Activated CD4-positive, alpha-beta T cell treated with anti-CD3 and anti-CD28 coated beads for 36 hours (primary cell): ENCODE measurements at places on chromosomes 2 and 18.

- H3K4me3 ChIP-seq = no peak overlapping the region
- no peak for DNase-seq
- H3K27me3 ChIP-seq = no peaks in the 10 kb centered on the region
- no peak overlapping the region for H3K27ac ChIP-seq
- no peaks in the 10 kb centered on the region for H3K4me1 ChIP-seq
These were observed 8.2 kb upstream of the SPOPL start for GRCh38 chr2:138493334-138493733.

DNA sequence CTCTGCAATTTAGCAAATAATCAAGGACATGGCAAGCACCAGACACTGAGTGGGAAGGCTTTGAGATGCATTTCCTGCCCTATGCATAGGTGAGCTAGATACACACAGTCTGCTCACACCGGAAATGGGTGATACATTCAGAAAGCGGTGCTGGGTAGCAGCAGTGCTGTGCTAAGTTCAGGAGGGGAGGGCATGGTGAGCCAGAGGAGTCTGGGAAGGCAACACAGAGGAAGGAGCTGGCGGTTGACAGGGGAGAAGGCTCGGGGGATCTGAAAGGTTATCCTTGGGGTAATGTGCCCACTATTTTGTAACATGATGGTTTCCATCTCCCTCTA, 57.4 kb upstream of the EPAS1 start:
- DNase-seq = peak; percentile 86
- peaks cover 41% of the 10 kb centered on the region for H3K4me1 ChIP-seq
- H3K27ac ChIP-seq = peak overlapping the region; percentile 92
- no peaks in the 10 kb centered on the region for H3K27me3 ChIP-seq

- no peaks in the 10 kb centered on the region for H3K36me3 ChIP-seq
- H3K27me3 ChIP-seq = no peaks in the 10 kb centered on the region
- H3K4me1 ChIP-seq = peaks cover 3% of the 10 kb centered on the region
- H3K27ac ChIP-seq = no peak overlapping the region
These were observed 276.5 kb upstream of the MGAT5 start for GRCh38 chr2:133977405-133977804.

DNA sequence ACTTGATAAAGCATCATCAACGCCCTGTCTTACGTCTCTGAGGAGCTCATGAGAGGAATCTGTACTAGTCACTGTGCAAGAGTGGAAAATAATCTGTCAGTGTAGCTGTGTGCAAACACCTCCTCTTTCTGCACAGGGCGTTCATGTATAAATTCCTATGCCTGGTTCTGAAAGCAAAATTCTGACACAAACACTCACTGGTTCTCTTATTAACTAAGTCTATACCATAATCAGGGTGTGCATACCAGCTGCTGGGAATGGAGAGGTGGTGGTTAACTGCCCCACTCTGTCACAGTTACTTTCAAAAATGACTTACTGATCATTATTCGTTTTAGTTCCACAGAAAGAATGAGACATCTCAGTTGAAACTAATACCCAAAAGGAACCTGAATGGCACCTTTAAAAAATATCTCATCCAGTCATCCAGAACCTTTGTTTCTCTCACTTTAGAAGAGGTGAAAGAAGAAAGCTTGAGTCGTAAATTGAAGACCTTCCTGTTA, 35.7 kb downstream of the STK39 start:
- peaks cover 73% of the 10 kb centered on the region for H3K4me1 ChIP-seq
- DNase-seq = peak; percentile 80
- peak overlapping the region; percentile 56 for H3K4me3 ChIP-seq
- no peaks in the 10 kb centered on the region for H3K27me3 ChIP-seq

GRCh38 chr2:233338812-233339368, 15.4 kb upstream of the DGKD start:
- no peak overlapping the region for H3K27ac ChIP-seq
- no peaks in the 10 kb centered on the region for H3K36me3 ChIP-seq
- no peak for DNase-seq
- H3K4me1 ChIP-seq = peaks cover 15% of the 10 kb centered on the region
- no peak overlapping the region for H3K4me3 ChIP-seq

DNA sequence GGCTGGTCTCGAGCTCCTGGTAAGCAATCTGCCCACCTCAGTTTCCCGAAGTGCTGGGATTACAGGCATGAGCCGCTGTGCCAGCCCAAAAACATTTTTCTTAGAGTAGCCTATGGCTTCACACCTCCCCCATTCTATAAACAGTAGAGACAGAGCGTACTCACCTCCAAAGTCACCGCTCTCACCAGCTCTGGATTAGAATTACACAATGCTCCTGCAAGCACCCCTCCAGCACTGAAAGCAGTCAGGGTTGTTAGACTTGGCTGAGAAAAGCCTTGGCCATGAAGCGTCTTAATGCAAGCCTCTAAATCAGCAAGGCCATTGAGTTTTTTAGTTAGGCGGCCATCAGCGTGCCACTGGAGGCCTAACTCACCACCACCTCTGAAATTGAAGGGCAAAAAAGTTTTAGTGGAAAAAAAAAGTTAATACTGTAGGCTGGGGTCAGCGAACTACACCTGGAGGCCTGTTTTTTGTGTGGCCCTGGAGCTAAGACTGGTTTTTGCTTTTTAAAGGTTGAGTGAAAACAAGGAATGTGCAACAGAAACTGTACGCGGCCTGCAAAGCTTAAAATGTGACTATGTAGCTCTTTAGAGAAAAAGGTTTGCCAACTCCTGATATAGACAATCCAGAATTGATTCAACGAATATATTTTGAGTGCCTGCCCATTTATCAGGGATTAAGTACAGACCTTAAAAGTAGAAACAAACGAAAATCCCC, 34.6 kb downstream of the PREPL start:
- H3K4me1 ChIP-seq = peaks cover 10% of the 10 kb centered on the region
- H3K4me3 ChIP-seq = no peak overlapping the region
- peaks cover 51% of the 10 kb centered on the region for H3K36me3 ChIP-seq
- DNase-seq = no peak

GRCh38 chr18:30915336-30915988, 127.1 kb downstream of the DSC3 start:
- H3K27ac ChIP-seq = no peak overlapping the region
- no peak for DNase-seq
- no peaks in the 10 kb centered on the region for H3K36me3 ChIP-seq
- H3K27me3 ChIP-seq = no peaks in the 10 kb centered on the region
- no peaks in the 10 kb centered on the region for H3K4me1 ChIP-seq
- no peak overlapping the region for H3K4me3 ChIP-seq

DNA sequence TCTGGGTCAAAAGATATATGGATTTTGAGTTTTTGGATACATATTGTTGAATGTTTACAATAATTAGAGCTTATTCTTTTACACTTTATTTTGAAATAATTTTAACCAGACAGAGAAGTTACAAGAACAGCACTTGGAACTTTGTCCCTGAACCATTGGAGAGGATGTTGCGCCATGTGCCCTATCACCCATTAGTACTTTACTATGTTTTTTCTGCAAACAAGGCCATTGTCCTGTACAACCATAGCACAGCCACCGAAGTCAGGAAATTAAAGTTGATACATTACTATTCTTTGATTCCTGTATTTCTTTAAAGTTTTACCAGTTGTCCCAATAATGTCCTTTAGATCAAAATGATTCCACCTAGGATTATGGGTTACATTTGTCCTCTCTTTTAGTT, 188.8 kb downstream of the ACKR3 start:
- H3K4me3 ChIP-seq = no peak overlapping the region
- DNase-seq = no peak
- H3K36me3 ChIP-seq = no peaks in the 10 kb centered on the region
- no peak overlapping the region for H3K27ac ChIP-seq
- peaks cover 2% of the 10 kb centered on the region for H3K27me3 ChIP-seq

DNA sequence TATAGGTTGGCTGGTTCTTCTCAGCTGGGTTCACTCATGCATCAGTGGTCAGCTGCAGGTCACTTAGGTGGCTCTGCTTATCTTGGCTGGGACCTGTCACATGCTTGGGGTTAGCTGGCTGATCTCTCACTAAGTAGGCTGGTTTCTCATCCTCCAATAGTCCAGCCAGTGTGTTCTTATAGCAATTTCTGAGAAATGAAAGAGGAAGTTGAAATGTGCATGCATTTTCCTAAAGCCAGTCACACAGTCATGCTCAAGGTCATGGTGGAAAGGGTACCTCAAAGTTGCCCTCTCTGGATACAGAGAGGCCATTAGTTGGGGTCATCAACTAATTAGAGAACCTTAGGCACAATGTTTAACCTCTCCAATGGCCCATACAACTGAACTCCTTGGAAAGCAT, 64.4 kb downstream of the KLHL29 start:
- DNase-seq = no peak
- H3K27ac ChIP-seq = no peak overlapping the region
- H3K4me3 ChIP-seq = no peak overlapping the region
- peaks cover 20% of the 10 kb centered on the region for H3K4me1 ChIP-seq
- peaks cover 2% of the 10 kb centered on the region for H3K27me3 ChIP-seq
- H3K36me3 ChIP-seq = no peaks in the 10 kb centered on the region

- DNase-seq = no peak
- peaks cover 9% of the 10 kb centered on the region for H3K36me3 ChIP-seq
- H3K27me3 ChIP-seq = no peaks in the 10 kb centered on the region
- H3K4me3 ChIP-seq = no peak overlapping the region
- H3K27ac ChIP-seq = no peak overlapping the region
These were observed 17.2 kb downstream of the MAL start for GRCh38 chr2:95042472-95043271.

- no peaks in the 10 kb centered on the region for H3K36me3 ChIP-seq
- no peak overlapping the region for H3K27ac ChIP-seq
- no peak overlapping the region for H3K4me3 ChIP-seq
- no peaks in the 10 kb centered on the region for H3K4me1 ChIP-seq
- no peaks in the 10 kb centered on the region for H3K27me3 ChIP-seq
These were observed 164.5 kb downstream of the PTH2R start for GRCh38 chr2:208570851-208571763.

DNA sequence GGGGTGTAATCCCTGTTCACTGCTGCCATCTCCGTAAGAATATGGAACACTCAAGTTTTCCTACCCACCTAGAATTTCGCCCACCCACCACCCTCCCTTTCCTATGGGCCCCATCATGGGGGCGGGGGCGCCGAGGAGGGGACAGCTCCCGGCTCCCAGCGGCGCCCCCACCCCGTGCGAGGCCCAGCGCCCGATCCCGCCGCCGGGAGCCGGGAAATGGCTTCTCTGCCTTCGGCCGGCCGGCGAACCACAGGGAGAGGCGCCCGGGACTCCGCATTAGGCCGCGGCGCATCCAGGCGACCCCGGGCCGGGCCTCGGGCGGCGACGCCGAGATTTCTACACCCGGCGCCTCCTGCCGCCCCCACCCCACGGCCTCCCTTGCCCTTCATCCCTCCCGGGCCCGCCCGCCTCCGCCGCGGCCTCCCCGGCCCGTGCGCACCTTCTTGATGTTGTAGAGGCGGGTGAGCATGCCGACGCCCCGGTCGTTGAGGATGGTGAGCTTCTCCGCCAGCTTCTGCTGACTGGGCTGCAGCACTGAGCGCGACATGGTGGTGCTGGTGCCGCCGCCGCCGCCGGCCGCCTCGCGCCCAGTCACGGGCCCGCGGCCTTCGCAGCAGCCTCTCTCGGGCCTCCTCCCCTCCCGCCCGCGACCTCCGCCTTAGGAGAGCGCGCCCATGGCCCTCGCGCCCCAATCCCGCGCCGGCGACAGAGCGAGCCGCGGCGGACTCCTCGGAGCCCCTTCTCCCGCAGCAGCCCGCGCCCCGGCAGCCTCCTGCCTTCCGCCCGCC, 510 bp downstream of the NCKAP1 start:
- H3K4me1 ChIP-seq = peaks cover 26% of the 10 kb centered on the region
- DNase-seq = peak; percentile 69
- peak overlapping the region; percentile 76 for H3K4me3 ChIP-seq
- H3K27ac ChIP-seq = peak overlapping the region; percentile 60
- no peaks in the 10 kb centered on the region for H3K36me3 ChIP-seq

GRCh38 chr2:33660416-33661123, 61.5 kb upstream of the FAM98A start:
- DNase-seq = no peak
- H3K4me3 ChIP-seq = no peak overlapping the region
- no peaks in the 10 kb centered on the region for H3K27me3 ChIP-seq
- H3K27ac ChIP-seq = no peak overlapping the region
- H3K36me3 ChIP-seq = no peaks in the 10 kb centered on the region
- H3K4me1 ChIP-seq = no peaks in the 10 kb centered on the region

DNA sequence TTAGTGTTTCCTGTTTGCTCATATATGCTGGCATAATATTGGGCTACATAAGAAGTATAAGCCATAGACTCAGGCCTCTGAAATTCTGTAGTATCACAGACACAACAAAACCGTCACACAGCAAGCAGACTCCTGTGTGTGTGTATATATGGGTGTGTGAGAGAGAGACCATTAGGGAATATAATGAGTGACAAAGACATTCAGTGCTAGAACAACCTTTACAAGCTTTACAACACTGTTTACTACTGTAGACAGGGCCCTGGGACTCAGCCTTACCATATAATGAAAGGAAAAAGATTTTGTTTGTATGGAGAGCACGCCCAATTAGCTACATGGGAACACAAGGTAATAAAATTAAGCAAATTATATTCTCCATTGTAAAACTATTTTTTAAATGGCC, 65.4 kb upstream of the TMEM182 start:
- H3K4me3 ChIP-seq = no peak overlapping the region
- DNase-seq = no peak
- no peaks in the 10 kb centered on the region for H3K4me1 ChIP-seq
- no peaks in the 10 kb centered on the region for H3K36me3 ChIP-seq

DNA sequence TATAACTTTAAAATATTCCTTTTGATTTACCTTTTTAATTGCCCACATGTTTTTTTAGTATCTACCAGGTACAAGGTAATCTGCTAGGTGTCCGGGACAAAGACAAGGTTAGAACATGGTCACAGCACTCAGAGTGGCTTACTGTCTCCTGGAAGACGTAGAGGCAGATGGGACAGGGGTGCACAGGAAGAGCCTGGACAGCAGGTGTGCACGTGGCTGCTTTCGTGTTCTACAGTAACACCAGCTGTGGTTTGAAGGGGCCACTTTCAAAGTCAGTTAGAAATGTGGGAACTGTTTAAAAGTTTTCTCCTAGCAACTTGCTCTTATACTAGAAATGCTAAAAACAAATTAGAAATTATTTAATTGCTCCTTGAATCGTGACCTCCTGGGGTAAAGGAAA, 102.9 kb upstream of the ALPP start:
- no peaks in the 10 kb centered on the region for H3K27me3 ChIP-seq
- no peak overlapping the region for H3K27ac ChIP-seq
- peaks cover 21% of the 10 kb centered on the region for H3K36me3 ChIP-seq
- DNase-seq = no peak
- H3K4me1 ChIP-seq = no peaks in the 10 kb centered on the region

DNA sequence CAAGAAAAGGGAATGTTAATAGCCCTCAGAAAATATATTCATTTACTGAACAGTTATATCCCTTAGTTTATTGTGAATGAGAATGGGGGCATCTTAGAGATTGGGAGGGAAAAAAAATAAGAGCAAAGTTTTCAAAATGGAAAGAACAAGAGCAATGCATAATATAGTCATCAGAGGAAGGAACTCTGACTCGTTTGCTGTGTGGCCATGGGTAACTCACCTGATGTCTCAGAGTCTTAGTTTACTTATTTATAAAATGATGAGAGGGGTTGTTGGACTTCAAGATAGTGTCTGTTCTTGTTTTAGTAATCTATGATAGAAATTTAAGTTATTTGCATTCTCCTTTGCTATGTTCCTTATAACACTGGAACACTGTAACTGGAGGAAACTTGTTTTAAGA, 70.7 kb downstream of the EML4 start:
- no peak for DNase-seq
- H3K4me1 ChIP-seq = peaks cover 81% of the 10 kb centered on the region
- H3K27me3 ChIP-seq = no peaks in the 10 kb centered on the region
